Chondrocyte (in vitro differentiated cells): ENCODE measurements at places on chromosomes 13 and 19. TPM values are rescaled to one million over a fixed set of nuclear protein-coding genes. Genes with fewer than 3 reads are reported as not detected.

GRCh38 chr19:52942386-52943133 is 19.3 kb upstream of the ZNF888 start:
- peak overlapping the region; percentile 94 for H3K27ac ChIP-seq
- DNase-seq, result no peak
- H3K4me3 ChIP-seq, result peak overlapping the region; percentile 84
- H3K27me3 ChIP-seq, result no peaks in the 10 kb centered on the region
- H3K36me3 ChIP-seq, result no peaks in the 10 kb centered on the region

DNA sequence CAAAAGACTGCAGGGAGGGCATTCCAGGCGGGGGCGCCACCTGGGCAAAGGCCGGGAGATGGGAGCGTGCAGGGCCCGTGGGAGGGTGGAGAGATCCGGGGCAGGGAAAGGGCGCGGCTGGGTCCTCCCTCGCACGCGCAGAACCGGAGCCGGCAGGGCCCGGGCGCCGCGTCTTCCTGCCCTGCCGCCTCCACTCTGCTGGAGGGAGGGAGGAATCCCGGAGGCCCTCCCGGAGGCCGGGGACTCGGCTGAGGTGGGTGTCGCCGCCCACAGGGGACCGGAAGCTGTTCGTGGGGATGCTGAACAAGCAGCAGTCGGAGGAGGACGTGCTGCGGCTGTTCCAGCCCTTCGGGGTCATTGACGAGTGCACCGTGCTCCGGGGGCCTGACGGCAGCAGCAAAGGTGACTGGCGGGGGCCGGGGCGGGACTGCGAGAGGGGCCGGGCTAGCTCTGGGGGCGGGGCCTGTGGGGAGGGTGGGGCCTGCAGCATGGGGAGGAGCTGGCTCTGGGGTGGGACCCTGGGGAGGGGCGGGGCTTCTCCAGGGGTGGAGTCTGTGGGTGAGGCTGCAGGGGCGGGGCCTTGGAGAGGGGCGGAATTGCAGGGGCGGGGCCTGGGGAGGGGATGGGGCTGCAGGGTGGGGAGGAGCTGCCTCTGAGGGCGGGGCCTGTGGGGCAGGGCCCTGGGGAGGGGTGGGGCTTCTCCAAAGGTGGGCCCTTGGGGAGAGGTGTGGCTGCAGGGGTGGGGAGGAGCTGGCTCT is 51.3 kb downstream of the CELF5 start:
- DNase-seq, result no peak
- peaks cover 32% of the 10 kb centered on the region for H3K27me3 ChIP-seq
- peaks cover 7% of the 10 kb centered on the region for H3K4me1 ChIP-seq

DNA sequence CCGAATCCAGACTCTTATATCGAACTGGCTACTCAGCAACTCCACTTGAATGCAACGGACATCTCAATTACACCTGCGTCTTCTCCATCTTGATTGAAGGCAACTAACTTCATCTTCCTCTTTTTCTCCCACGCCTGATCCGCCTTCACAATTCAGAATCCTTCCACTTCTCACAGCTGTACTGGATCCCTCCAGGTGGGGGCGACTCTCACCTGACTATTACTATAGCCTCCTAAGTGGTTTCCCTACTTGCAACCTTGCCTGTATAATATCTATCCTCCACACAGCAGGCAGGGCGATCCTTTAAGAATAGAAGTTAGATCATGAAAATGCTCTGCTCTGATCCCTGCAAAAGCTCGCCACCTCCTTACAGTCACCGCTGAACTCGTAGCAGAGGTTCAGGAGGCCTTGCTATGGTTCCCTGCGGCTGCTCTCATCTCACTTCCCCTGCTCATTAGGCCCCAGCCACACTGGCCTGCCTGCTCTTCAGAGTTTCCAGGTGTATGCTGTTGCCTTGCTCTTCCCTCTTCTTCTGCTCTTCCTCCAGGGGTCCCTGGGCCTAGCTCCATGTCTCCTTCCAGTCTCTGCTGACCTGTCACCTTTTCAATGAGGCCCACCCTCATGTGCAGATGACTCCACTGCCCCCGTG is 31.9 kb downstream of the RFXAP start:
- H3K36me3 ChIP-seq, result peaks cover 6% of the 10 kb centered on the region
- no peaks in the 10 kb centered on the region for H3K4me1 ChIP-seq
- H3K4me3 ChIP-seq, result no peak overlapping the region
- H3K27me3 ChIP-seq, result no peaks in the 10 kb centered on the region

- H3K4me3 ChIP-seq, result no peak overlapping the region
- no peak overlapping the region for H3K27ac ChIP-seq
- H3K27me3 ChIP-seq, result no peaks in the 10 kb centered on the region
- peak; percentile 9 for DNase-seq
- H3K36me3 ChIP-seq, result no peaks in the 10 kb centered on the region
- peaks cover 19% of the 10 kb centered on the region for H3K4me1 ChIP-seq
These were observed 2.7 kb upstream of the RASA3 start for GRCh38 chr13:114134944-114135610.

- H3K4me1 ChIP-seq, result peaks cover 18% of the 10 kb centered on the region
- H3K4me3 ChIP-seq, result no peak overlapping the region
- H3K27ac ChIP-seq, result no peak overlapping the region
- H3K27me3 ChIP-seq, result no peaks in the 10 kb centered on the region
These were observed 19.5 kb downstream of the NUFIP1 start for GRCh38 chr13:44969551-44970484.

- H3K4me1 ChIP-seq, result peaks cover 28% of the 10 kb centered on the region
- H3K4me3 ChIP-seq, result no peak overlapping the region
- no peaks in the 10 kb centered on the region for H3K36me3 ChIP-seq
- H3K27ac ChIP-seq, result peak overlapping the region; percentile 58
These were observed 83.4 kb downstream of the GPC6 start for GRCh38 chr13:93309886-93310523.

GRCh38 chr19:47848425-47848822 is 10.6 kb upstream of the TPRX2 start:
- H3K4me3 ChIP-seq, result no peak overlapping the region
- no peak for DNase-seq
- H3K27ac ChIP-seq, result no peak overlapping the region
- peaks cover 51% of the 10 kb centered on the region for H3K27me3 ChIP-seq
- H3K4me1 ChIP-seq, result peaks cover 13% of the 10 kb centered on the region

GRCh38 chr19:52648336-52649016 is 10.3 kb upstream of the ZNF83 start:
- peak overlapping the region; percentile 98 for H3K27ac ChIP-seq
- no peak for DNase-seq
- no peaks in the 10 kb centered on the region for H3K27me3 ChIP-seq
- H3K4me3 ChIP-seq, result peak overlapping the region; percentile 47
- peaks cover 38% of the 10 kb centered on the region for H3K4me1 ChIP-seq

DNA sequence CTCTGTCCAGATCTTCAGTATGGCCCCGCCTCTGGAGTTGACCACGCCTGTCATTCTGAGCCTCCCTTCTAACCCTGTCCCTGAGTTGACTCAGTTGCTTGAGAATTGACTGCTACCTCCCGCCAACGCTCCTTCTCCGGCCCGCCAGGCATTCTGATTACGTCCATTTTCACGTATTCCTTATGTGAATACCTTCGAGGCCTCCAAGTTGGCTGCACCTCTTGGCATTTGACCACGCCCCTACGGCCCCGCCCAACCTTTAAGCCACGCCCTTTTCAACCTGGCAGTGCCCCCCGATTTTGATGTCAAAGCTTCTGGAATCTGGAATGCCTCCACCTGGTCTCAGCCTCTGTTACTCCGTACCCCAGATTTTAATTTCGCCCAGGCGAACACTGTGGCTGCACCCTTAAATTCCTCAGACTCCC is 1.7 kb upstream of the EML2 start:
- no peaks in the 10 kb centered on the region for H3K36me3 ChIP-seq
- peak overlapping the region; percentile 94 for H3K27ac ChIP-seq
- peaks cover 40% of the 10 kb centered on the region for H3K4me1 ChIP-seq
- H3K27me3 ChIP-seq, result no peaks in the 10 kb centered on the region
- peak overlapping the region; percentile 74 for H3K4me3 ChIP-seq
- DNase-seq, result no peak

DNA sequence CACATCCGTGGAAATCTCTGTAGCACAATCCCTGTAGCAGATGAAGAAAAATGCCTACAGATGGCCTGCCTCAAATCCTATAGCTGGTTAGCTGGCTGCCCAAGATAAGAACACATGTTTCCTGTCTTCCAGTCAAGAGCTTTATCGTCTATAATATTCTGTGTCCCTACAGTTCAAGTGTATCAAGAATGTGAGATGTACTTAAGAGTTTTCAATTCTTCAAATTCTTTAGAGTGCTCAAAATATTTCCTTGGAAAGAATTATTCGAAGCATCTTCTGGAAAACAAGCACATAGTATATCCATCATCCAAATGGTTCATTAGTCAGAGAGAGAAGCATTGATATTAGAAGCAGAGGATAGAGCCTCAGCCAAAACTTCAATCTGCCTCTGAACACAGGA is 239.8 kb downstream of the COG6 start:
- H3K4me3 ChIP-seq, result no peak overlapping the region
- no peak for DNase-seq
- peaks cover 37% of the 10 kb centered on the region for H3K4me1 ChIP-seq
- H3K36me3 ChIP-seq, result no peaks in the 10 kb centered on the region

DNA sequence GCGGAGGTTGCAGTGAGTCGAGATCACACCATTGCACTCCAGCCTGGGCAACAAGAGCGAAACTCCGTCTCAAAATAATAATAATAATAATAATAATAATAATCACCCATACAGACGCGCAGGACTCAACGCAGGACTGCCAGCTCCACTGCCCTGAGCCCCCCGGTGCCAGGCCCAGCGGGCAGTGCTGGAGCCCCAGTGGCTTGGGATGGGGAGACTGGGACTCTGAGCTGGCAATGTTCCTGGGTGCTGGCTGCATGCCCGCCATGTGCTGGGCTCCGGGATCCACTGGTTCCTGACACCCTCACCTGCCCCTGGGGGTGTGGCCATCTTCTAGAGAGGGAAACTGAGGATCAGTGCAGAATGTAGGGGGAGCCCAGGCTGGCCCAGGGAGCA is 325 bp upstream of the AZU1 start:
- DNase-seq, result no peak
- no peaks in the 10 kb centered on the region for H3K27me3 ChIP-seq
- H3K36me3 ChIP-seq, result no peaks in the 10 kb centered on the region
- no peak overlapping the region for H3K4me3 ChIP-seq
- no peaks in the 10 kb centered on the region for H3K4me1 ChIP-seq

GRCh38 chr19:46330319-46330918 is 16.5 kb upstream of the PPP5C start:
- H3K27me3 ChIP-seq, result no peaks in the 10 kb centered on the region
- no peak for DNase-seq
- peaks cover 5% of the 10 kb centered on the region for H3K4me1 ChIP-seq
- H3K36me3 ChIP-seq, result peaks cover 47% of the 10 kb centered on the region

- H3K27me3 ChIP-seq, result no peaks in the 10 kb centered on the region
- peak within 1 kb of the TSS; percentile 74 for H3K4me3 ChIP-seq
- no peaks in the 10 kb centered on the region for H3K36me3 ChIP-seq
- peak within 1 kb of the TSS; percentile 27 for H3K27ac ChIP-seq
- DNase-seq, result no peak
These were observed at the start of gene RHPN2 for GRCh38 chr19:33064792-33065550. TSS of gene RHPN2 (minus strand) at chr19:33064888. CDS start at chr19:33064852, 36 bp downstream.

DNA sequence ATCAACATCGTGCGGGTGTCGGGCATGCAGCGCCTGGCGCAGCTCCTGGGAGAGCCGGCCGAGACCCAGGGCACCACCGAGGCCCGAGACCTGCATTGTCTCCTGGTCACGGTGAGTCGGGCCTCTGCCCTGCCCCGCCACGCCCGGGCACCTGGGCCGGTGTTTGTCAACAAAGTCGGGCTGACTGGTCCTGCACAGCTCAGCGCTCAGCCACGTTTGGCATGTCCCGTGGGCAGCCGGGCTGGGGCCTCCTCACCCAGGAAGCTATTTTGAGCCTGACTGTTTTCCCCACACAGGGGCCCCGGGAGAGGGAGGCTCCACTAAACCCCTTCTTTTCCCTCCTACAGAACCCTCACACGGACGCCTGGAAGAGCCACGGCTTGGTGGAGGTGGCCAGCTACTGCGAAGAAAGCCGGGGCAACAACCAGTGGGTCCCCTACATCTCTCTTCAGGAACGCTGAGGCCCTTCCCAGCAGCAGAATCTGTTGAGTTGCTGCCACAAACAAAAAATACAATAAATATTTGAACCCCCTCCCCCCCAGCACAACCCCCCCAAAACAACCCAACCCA is 1.3 kb downstream of the GADD45B start:
- peak overlapping the region; percentile 95 for H3K4me3 ChIP-seq
- no peaks in the 10 kb centered on the region for H3K27me3 ChIP-seq
- H3K27ac ChIP-seq, result peak overlapping the region; percentile 99
- H3K4me1 ChIP-seq, result peaks cover 20% of the 10 kb centered on the region
- peaks cover 25% of the 10 kb centered on the region for H3K36me3 ChIP-seq
- DNase-seq, result peak; percentile 92

- no peak for DNase-seq
- no peaks in the 10 kb centered on the region for H3K36me3 ChIP-seq
- H3K4me1 ChIP-seq, result peaks cover 15% of the 10 kb centered on the region
- no peak within 1 kb of the TSS for H3K27ac ChIP-seq
- H3K27me3 ChIP-seq, result peaks cover 35% of the 10 kb centered on the region
These were observed at the start of gene ATP12A for GRCh38 chr13:24680258-24680920. TSS of gene ATP12A (plus strand) at chr13:24680408. CDS start at chr13:24680744, 336 bp downstream.

ACER1 gene
- total RNA-seq, result not detected in 3 replicates
